ENCODE measurements at places on chromosomes 13 and 19.
A peak's percentile ranks its signal among the peaks of the same experiment; 100 is the strongest.

DNA sequence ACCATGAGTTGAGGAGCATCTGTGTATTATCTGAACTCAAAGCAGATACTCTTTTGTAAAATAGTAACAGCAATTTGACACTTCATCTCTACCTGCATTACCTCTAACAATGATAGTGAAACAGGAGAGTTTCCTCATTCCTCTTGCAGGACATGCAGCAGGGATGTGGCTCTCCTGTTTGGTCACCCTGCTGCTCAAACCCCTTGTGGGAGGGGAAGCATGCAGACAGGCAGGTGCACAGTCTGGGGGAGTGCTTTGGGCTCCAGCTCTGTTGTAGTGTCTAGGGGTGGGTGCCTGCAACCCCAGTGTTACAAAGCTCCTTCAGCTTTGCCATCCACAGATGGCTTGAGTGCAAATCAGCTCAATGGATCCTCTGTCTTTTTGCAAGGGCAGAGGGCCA lies 827.6 kb downstream of the DACH1 start:
- no peak for DNase-seq

DNA sequence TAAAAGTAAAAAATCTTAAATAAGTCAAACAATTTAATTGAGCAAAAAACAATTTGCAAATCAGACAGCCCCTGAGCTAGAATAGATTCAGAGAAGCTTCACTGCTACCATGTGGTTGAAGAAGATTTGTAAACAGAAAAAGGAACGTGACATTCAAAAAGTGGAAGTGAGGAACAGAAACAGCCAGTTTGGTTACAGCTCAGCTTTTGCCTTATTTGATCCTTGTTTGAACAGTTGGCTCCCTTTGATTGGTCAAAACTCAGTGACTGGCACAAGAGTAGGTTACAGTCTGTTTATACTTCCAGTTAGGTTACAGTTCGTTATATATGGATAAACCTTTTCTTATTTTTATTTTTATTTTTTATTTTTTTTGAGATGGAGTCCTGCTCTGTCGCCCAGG lies 5.8 kb downstream of the ZNF221 start:
- DNase-seq = no peak

DNA sequence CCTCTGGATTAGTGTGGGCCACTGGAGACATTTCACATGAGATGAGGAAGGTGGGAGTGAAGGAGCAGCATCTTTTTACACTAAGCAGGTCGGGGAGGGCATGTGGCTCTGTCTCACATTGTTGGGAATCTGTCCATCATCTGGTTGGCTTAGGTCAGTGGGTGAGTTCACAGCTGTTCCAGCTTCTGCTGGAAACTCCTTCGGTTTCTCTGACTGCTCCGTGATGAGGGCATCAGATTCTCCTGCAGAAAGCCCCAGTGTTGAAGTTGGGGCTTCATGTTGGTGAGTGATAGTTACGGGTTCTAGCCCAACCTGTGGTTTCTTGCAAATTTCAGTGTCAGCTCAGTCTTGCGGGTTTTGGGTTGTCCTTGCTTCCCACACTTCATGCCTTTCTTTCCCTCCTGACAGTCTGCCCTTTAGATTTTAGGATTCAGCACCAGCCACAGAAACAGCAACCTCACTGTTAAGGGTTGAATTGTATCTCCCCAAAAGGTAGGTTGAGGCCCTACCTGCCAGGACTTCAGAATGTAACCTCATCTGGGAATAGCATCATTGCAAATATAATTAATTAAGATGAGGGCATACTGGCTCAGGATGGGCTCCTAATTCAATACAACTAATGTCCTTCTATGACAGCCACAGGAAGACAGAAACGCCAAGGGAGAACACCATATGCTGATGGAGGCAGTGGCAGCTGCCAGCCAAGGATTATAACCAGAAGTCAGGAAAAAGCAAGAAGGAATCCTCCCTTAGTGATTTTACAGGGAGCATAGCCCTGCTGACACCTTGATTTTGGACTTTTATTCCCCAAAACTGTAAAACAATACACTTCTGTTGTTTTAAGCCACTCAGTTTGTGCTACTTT lies 7.6 kb upstream of the ALOX5AP start:
- DNase-seq = no peak

DNA sequence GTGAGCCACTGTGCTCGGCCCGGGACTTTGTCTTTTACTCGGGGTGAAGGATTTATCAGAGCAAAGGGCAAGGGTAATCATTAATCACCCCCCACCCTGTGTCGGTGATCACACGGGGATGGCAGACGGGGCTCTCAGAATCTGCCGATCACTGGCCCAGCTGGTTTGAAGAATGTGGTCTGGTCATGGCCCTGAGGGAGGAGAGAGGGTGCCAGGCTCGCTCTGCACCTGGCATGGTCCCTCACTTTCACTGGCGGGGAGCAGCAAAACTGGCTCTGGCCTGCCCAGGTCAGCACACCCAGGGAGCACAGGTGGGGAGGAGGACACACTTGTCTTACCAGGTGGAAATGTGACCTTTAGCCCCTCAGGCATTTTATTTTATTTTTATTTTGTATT lies 10.2 kb downstream of the REEP6 start:
- no peak for DNase-seq

DNA sequence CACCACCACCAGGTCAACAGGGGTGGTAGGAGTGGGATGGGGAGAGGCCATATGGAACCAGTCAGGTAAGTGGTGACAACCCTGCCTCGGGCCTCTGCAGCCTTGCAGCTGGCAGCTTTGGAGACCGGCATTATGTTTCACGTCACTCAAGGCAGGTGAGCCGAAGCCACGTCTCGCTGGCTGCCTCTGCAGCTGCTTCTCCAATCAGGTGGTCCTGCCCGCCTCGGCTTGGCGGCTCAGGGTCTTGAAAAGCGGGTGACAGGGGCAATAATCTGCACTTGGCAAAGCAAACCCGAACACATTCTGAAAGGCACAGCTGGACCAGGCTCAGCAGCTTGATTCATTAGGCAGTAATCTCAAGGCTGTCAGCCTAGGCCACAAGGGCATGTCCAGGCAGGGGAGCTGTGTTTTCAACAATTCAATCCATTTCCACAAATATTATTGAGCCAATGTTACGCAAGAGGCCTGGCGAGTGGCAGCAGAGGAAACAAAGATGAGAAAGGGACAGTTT lies 77.4 kb upstream of the PCDH8 start:
- DNase-seq = peak; percentile 33

GRCh38 chr13:113026391-113026910 lies 57.4 kb downstream of the MCF2L start:
- peak; percentile 85 for DNase-seq

GRCh38 chr19:14770944-14771839 lies 7.2 kb downstream of the ADGRE2 start:
- DNase-seq = no peak

DNA sequence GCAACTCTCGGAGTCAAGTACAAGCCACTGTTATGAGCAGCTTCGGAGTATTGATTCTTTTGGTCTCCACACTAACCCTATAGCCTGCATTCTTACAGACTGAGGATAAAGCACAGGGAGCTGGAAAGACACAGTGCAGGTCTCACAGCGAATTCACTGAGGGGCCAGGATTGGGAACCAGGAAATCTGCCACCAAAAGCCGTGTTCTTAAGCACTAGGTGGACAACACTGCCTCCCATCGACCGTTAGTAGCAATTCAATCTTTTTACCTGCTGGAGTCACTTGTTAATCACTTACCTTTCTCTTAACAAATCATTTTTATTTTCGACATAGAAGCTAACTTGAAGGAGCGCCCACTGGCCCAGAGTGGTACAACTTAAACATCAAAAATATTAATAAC lies 6.3 kb downstream of the PMIS2 start:
- DNase-seq = peak; percentile 50

DNA sequence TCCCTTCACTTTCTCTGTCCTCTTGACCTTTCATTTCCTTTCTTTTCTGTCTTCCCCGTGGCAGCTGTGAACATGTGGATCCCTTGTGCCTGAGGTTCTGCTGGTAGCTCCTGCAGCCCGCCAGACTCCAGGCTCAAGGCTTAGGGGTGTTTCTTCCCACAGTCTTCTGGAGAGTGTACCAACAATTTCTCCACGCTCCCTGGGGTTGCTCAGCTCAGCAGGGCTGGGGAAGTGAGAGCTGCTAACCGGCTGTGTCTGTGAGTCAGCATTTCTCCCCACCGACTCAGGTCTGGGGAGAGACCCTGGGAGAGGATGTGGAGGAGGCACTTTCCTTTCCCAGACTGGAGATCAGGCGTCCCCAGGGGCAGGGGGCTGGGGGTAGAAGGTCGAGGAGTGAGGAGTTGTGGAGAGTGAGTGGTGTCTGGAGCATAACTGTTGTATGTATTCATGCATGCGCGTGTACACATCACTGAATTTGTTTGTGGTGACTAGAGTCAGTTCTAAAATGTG lies 193.6 kb downstream of the KCNRG start:
- peak; percentile 86 for DNase-seq

GRCh38 chr13:58687148-58687547 lies 1055.6 kb downstream of the PCDH17 start:
- DNase-seq = no peak

- DNase-seq = no peak
Measured at GRCh38 chr13:112651750-112652511, 37.9 kb upstream of the ATP11A start.

GRCh38 chr13:50512474-50513299 lies 330.8 kb downstream of the DLEU7 start:
- DNase-seq = peak; percentile 36

DNA sequence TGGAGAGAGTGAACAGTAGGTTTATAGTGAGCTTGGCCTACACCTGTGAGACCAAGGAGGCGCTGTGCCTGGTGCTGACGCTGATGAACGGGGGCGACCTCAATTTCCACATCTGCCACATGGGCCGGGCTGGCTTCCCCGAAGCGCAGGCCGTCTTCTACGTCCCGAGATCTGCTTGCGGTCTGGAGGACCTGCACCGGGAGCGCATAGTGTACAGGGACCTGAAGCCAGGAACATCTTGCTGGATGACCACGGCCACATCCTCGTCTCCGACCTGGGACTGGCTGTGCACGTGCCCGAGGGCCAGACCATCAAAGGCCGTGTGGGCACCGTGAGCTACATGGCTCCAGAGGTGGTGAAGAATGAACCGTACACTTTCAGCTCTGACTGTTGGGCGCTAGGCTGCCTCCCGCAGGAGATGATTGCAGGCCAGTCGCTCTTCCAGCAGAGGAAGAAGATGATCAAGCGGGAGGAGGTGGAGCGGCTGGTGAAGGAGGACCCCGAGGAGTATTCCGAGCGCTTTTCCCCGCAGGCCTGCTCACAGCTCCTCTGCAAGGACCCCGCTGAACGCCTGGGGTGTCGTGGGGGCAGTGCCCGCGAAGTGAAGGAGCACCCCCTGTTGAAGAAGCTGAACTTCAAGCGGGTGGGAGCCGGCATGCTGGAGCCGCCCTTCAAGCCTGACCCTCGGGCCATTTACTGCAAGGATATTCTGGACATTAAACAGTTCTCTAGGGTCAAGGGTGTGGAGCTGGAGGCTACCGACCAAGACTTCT lies 139.0 kb downstream of the ZDHHC20 start:
- no peak for DNase-seq

GRCh38 chr13:113119166-113119821 lies 3.3 kb upstream of the F10 start:
- no peak for DNase-seq

DNA sequence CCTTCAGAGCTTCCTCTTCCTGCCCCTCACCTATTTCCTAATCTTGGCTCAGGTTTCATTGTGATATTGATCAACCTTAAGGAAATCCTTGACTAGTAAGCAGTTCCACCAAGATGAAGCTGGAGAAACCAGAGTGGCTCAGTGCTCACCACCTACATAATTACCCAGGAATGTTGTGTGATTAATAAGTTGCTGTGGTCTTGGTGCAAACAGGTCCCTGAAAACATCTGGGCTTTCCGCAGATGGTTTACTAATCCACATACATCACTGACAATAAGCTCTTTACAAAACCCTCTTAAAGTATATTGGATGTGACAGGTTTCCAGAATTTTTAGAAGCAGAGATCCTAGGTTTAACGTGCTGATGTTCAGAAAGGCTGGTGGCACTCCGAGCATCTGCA lies 8.6 kb upstream of the SERP2 start:
- DNase-seq = no peak

DNA sequence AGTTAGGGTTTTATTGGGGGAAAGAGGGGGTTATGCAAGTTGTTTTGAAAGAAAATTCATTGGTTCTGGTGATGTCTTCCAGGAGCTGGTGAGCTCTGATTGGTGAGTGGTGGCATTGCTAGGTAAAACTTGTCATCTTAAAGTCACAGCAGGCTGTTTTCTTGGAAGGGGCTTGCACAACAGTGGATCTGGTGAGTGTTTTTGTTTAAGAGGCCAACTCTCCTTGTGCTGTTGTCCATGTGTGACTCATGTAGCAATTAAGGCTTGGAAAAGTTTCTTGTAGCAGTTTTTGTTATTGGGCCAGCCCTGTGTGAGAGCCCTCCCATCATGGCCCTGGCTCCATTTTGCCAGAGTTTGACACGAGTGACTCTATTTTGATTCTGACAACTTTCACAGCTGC lies 109.4 kb downstream of the RFC3 start:
- no peak for DNase-seq

GRCh38 chr13:91017031-91017668 lies 330.3 kb upstream of the MIR17HG start:
- DNase-seq = peak; percentile 59

DNA sequence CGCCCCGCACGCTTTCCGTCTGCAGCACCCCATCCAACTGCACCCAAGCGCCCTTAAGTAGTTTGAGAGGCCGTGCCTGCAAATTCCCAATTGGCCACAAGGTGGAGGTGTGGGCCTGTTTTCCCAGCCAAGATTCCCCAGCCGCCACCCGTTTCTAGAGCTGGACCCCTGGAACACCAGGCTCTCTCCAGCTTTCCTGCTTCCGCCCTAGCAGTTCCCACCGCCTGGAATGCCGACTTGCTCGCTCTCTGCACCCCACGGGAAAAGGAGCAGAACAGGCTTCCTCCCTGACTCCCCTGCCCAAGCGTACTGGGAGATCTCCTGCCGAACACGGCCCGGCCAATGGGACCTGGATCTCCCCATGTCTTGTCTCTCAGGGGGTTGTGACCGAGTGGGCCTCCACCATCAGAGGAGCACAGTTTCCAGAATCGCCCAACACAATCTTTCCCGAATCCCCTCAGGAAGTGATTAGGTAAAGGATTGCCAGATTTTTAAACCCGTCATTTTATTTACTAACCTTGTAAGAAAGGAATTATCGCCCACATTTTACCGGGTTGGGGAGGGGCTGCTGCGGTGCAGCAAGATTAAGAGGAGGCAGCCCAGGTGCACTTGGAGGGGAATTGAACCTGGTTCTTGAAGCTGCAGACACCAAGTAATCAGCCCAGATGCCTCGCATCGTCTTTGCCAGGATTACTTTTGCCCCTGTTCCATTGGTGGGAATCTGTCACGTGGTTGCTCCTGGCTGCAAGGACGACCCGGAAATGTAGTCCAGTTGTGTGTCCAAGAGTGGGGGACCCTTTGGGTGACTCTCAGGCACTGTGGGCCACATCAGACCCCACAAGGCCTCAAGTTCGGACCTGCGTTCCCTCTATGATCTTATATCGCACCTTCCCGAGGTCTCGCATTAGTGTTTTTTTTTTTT lies 3.5 kb upstream of the NAPSA start:
- peak; percentile 97 for DNase-seq

- DNase-seq = peak; percentile 34
Measured at GRCh38 chr19:49684251-49684982, 5.0 kb upstream of the ADM5 start.

GRCh38 chr13:54415753-54416366 lies 1387.2 kb downstream of the OLFM4 start:
- DNase-seq = no peak

- no peak for DNase-seq
Measured at GRCh38 chr13:80131204-80131603, 209.7 kb downstream of the SPRY2 start.

- no peak for DNase-seq
Measured at GRCh38 chr19:3119693-3120380, 16.0 kb upstream of the GNA15 start.

All from ELF-1 (cell line).